Activated B cell treated with CpG ODN at 0.5 μM for 24 hours (primary cell): ENCODE measurements at places on chromosomes 3 and 15.

- no peak for DNase-seq
Measured at GRCh38 chr15:70589221-70589620, 174.1 kb downstream of the UACA start.

- DNase-seq: no peak
Measured at GRCh38 chr3:189699885-189700284, 68.7 kb downstream of the TP63 start.

GRCh38 chr15:73908030-73908821, 18.0 kb upstream of the LOXL1 start:
- DNase-seq: peak; percentile 55

- DNase-seq: no peak
Measured at GRCh38 chr15:39272901-39273300, 308.0 kb upstream of the THBS1 start.

DNA sequence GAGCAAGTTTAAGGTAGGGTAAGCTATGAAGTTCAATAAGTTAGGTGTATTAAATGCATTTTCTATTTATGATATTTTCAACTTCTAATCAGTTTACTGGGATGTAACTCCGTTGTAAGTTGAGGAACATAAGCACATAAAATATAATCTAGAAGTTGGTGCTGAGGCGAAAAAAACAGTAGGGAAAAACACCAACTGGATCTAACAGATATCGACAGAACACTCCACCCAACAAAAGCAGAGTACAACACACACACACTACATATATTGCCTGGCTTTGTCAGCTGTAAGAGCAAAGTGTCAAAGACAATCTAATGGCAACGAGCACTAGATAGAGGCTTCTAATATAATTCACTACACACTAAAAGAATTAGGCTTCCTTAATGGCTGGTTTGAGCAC, 8.4 kb downstream of the PIK3R4 start:
- no peak for DNase-seq

- peak; percentile 61 for DNase-seq
Measured at GRCh38 chr3:52245322-52246263, at the start of gene PPM1M. TSS of gene PPM1M (plus strand) at chr3:52245759. CDS start at chr3:52245825, 66 bp downstream.

DNA sequence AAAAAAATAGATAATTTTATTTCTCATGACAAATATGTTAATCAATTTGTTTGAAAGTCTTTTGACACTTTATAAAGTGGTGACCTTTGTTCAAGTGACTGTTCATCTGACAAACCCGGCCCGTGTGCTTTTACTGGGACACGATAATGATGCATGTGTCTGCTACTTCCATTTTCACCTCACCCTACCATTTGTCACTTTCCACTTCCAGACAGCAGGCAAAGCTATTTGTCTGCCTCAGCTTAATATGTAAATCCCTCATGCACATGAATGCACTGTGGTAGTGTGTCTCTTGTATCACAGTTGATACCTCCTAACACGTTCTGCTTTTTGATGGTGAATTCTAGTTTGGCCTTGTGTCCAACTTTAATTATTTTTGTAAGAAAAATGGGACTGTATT, 204.3 kb downstream of the BBX start:
- DNase-seq: no peak

DNA sequence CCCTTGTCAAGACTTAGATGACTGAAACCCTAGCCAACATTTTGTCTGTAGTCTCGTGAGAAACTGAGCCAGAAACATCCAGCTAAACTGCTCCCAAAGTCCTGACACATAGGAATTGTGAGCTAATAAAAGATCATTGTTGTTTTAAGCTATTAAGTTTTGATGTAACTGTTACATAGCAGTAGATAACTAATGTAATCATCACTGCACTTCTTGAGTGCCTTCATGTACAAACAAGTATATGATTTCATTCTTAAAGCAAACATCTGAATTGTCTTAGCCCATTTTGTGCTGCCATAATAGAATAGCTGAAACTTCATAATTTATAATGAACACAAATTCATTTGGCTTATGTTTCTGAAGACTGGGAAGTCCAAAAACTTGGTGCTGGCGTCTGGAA, 87.3 kb downstream of the NSUN3 start:
- DNase-seq: no peak

GRCh38 chr15:91127236-91127955, 27.3 kb downstream of the SV2B start:
- no peak for DNase-seq

DNA sequence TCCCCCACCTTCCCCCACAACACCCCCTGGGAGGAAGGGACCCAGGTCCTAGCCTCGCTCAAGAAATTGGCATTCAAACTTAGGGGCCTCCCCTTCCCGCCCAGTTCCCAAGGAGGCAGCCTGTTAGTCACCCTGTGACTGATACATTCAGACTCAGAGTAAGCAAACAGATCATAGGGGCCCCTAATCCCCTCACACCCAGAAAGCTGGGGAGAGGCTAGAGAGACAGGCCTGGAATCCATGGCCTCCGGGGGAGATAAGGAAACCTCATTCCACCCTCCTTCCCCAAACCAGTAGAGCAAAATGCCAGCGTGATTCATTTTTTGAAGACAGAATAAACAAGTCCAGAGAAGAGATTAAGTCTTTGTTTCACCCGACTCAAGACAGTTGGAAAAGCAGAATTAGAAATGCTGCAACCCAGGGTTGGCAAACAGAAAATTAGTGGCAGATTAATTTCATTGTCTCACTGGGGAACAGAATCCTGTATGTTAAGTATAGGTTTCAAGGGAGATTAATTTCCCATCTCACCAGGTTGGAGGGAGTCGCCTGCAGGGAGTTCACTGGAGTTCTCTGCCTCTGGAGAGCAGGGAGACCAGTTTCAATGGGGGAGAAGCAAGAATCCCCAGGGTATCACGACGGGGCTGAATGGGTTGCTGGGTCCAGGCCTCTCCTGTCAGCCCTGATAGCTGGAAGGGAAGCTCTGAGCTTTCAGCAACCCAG, 268.3 kb downstream of the UACA start:
- DNase-seq: no peak

GRCh38 chr3:4302747-4303146, 422 bp upstream of the SETMAR start:
- DNase-seq: no peak

GRCh38 chr3:2995195-2995594, 115.0 kb downstream of the IL5RA start:
- DNase-seq: no peak

DNA sequence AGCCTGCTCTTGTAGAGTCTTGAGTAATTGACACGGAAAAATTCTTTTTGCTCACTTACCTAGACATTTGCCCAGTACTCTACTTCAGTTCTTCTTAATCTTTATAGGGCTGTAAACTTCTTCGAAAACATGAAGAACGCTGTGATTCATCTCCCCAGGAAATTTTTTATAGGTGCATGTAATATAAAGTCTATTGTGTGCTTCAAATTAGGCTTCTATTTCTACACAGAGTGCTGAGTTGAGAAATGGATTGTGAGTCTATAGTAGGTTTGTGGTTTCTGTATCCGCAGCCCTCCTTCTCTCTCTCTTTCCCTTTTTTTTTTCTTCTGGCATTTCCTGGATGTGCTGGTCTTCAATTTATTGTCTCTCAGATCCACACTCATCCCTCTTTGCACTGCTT, 183.3 kb upstream of the DCBLD2 start:
- DNase-seq: no peak

GRCh38 chr3:65901226-65901625, 137.5 kb downstream of the MAGI1 start:
- no peak for DNase-seq

DNA sequence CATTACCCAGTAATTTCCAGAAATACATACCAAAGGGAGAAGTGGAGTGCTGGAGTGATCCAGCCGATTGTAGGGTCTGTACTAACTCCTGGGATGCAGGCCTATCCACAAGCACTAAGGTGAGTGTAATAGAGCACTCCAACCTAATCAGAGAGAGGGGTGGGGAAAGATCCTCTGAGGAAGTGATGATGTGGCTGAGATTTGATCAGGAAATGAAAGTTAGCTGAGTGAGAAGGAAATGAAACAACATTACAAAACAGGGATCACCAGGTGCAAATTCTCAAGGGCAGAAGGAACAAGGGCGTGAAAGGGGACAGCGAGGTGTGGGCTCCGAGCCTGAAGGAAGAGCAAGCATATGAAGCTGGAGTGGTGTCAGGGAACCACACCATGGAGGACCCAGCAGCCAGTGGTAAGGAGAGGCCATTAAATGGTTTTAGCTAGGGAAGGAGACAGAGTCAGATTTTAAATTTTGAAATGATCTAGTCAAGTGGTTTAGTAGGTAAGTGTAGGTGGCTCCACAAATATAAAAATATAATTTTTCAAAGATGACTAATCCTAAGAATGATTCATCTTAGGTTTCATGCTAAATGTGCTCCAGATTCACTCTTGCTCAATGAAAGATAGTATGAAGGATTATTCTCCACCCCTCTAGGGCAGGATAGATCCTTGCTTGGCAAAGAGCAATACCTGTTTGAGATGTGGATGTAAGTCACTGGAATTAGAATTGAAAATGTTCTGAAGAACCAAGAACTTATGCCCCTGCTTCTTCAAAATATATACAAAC, 348.7 kb downstream of the TBL1XR1 start:
- no peak for DNase-seq

DNA sequence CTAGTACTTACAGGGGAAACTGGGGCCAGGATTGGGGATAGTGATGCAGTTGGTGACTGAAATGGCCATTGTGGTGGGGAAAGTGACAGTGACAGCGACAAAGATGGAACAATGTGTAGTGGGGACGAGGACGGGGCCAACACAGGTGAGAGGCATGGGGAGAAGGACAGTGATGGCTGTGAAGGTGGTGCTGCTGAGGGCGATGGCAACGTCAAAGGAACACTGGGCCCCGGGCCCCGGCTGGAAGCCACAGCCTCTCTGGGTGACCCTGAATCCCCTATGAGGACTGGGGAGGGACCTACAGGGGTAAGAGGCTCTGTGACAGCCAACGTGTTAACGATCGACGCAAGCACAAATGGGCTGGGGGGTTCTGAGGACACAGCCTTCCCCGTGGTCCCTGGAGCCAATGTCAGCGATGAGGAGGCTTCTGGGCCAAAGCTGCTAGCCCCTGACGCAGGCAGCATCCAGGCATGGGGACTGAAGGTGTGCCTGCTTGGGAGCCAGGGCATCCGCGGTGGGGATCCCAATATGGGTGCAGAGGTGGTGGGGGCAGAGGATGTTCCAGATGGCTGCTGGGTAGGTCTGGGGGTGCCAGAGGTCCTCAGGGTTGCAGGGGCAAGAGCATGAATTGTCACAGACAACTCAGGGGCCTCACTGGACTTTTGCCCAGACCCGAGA, 25.2 kb upstream of the GOLGA6C start:
- no peak for DNase-seq

DNA sequence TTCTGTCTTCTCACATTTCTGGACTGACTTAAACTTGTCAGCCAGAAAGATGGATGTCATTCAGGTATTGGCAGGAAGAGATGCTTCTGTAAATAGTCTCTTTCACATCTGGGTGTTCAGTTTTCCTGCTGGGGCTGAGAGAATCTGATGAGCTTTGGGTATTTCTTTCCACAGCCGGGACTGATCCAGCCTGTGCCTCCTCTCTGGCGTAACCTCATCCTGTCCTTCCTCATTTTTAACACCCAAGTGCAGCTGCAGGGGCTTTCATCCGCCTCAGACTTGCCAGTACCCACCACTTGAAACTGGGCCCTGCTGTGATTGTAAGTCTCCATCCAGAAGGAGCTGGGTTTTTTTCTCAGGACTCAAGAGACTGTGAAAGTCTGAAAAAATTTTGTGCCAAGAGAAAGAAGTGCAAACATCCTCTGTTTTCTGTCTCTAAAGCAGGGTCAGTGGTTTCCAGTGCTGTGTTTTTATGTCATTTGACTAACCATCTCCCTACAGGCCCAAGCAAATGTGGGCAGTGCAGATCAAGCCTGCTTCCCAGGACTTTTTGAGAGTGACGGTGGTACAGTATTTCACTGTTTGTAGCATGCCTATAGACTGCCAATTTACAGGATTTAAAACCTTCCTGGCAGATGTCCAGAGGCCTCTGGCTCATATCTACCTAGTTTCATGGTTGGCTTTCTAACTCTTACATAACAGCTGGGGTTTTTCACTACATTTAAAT, 342.7 kb downstream of the PTPRG start:
- DNase-seq: no peak

GRCh38 chr3:78029775-78030174, 989.9 kb downstream of the ROBO2 start:
- DNase-seq: no peak

DNA sequence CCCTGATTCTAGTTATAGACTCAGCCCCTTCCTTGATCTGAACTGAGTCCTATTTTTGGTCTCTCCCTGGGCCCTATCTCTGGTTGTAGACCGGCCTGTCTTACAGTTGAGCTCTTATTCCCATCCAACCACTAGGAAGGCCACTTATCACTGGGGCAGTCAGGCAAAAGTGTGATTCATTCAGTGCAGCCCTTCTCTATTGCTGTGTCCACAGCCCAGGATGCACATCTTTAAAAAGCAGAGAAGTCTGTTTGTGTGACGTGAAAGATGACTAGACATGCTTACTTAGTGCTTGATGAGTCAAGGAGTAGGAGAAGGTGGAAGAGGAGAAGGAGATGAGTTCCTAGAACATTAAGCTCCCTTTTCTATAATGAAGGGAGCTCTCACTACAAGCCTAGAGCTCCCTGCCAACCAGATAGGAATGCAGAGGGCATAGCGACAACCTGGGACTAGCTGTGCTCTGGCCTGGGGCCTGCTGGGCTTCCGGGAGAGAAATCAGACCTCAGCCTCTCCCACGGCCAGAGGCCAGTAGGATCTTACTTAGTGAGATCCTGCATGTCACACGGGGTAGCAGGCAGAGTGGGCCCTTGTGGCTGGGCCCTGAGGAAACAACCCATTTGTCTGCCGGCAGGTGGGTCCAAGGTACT, 25.7 kb downstream of the INSYN1 start:
- no peak for DNase-seq

DNA sequence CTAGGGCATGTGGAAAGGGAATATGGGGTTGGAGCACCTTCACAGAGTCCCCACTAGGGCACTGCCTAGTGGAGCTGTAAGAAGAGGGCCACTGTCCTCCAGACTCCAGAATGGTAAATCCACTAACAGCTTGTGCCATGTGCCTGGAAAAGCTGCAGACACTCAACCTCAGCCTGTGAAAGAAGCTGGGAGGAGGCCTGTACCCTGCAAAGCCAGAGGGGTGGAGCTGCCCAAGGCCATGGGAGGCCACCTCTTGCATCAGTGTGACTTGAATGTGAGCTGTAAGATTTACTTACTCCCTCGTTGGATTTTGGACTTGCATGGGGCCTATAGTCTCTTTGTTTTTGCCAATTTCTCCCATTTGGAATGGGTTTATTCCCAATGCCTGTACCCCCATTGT, 705.2 kb upstream of the ROBO1 start:
- DNase-seq: no peak

GRCh38 chr15:65787260-65787659, 4.8 kb downstream of the DENND4A start:
- no peak for DNase-seq

GRCh38 chr15:99212406-99212805, 37.0 kb downstream of the TTC23 start:
- DNase-seq: no peak
